NCI-H187 treated with DMSO at 0.1 percent for 48 hours (cell line): ENCODE measurements at places on chromosomes 7 and 10.

DNA sequence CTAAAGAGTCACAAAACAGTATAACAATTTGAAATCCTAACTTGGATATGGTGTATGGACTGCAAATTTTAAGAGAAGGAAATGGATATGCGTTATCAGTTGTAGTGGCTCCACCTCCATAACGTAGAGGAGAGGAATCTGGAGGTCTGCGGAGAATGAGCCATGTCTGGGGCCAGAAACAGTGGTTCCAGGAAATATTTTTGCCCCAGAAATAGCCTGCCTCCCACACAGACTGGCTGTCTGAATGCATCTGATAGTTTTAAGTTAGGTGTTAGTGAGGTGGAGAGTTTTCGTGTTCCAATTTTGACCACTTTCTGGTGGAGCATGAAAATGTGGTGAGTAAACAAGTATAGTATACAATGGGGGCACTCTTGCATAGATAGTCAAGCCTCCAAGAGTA, 1.6 kb downstream of the PHTF2 start:
- DNase-seq, result no peak

GRCh38 chr7:20085086-20085485, 132.1 kb downstream of the MACC1 start:
- DNase-seq, result no peak

DNA sequence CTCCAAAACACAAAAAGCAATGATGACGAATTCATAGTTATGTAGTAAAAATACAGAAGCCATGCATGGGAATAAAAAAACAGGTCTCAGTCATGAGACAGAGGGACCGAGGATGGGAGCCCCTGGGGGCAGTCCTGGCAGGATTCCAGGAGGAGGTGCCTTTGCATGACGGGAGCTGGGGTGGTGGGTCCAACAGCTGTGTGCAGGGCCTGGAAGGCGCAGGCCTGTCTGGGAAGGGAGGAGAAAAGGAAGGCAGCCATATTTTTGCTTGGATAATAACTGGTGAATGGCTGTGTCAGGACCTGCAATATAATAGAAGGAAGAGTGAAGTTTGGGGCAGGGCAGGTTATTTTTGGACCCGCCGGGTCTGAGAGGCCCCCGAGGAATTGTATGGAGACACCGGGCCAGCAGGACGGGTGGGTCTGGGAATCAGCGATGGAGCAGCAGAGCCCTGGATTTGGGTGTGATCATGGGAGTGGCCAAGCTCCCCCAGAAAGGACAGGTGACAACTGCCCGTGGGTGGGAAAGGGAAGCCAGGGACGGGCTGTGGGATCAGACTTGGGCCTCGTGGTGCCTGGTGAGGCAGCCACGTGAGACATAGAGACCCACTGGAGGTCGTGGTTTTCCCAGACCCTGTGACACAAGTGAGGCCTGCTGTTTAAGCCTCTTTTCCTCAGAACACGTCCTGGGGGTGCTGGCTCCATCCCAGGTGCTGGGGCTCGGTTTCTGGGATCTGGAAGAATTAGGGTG, 2.9 kb upstream of the JAKMIP3 start:
- DNase-seq, result no peak

DNA sequence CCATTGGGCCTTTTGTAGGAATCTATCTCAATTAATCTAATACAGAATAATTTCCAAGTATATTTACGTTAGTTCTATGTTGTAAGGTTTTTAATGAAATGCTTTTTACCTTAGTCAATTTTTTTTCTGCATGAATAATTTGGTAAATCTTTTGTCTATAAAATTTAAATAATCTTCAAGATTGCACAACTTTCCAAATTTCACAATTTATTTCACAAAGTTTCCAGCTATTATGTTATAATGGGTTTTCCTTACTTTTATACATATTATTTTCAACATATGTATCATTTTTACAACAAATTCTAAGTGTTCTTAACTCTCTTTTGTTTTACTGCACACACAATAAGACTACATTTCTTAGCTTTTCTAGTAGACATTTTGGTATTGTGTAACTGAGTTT, 470.7 kb downstream of the ETV1 start:
- DNase-seq, result no peak

DNA sequence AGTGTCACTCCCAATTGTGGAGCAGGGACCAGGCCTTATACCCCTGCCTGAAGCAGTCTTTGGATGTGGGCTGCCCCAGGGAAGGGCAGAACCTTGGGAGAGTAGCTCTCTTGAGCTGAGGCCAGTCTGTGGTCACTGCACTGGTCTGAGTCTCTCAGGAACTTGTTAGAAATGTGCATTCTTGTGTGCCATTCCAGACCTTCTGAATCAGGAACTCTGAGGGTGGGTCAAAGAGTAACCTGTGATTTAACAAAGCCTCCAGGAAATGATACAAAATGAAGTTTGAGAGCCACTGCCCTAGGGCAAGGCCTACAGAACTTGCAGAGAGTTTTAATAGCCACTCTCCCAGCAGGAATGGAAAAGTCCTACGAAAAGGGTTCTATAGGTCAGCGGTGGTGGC, 68.1 kb downstream of the LYZL1 start:
- no peak for DNase-seq

DNA sequence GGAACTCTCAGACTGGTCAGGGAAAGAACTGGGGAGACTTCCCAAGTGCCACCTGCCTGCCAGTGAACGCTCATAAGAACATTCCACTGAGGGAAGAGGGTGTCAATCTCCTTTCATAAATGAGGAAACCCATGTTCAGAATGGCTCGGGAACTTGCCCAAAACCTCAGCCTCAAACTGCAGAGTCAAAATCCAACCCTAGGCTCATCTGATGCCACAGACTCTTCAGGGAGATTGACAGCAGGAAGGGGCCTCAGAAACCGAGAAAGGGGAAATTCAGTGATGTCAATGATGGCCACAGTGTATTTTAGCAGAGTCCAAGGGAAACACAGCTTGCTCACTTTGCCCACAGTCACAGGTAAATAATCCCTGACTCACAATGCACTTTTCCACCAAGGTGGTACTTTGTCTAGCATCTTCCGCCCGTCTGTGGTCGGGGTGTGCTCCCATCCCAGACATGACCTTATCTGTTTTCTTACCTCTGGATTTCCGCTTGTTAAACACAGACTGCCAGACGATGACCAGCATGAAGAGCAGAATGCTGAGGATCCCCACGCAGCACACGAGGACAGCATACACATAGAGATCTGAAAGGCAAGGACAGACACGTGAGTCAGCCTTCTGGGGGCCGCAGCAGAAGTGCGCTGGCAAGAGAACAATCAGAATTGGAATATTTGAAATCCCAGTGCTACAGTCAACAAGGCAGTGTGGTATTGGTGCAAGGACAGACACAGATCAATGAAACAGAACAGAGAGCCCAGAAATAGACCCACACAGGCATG, 38.4 kb downstream of the VSTM4 start:
- DNase-seq, result no peak

- no peak for DNase-seq
These were observed 5.6 kb upstream of the AIFM2 start for GRCh38 chr10:70137927-70138883.

- no peak for DNase-seq
These were observed 17.2 kb upstream of the BMPER start for GRCh38 chr7:33888166-33888565.

DNA sequence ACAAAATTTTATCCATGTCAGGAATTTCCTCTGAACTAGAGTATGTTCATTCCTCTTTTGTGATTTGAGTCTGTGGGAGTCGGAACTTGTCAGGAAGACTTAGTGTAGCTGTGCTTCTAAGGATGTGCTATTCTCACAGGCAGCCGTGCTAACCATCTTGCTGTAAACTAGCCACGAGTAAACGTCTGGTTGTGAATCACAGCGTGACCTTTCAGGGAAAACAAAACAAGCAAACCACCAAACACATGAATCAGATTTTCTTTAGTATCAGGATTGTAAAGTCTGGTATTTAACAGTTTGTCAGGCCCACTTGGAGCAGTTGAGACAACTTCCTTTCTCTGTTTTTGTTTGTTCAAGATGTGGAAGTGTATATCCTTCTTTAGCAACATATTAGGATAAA, 32.0 kb downstream of the AUTS2 start:
- DNase-seq, result no peak

- DNase-seq, result no peak
These were observed 8.3 kb downstream of the CSTF2T start for GRCh38 chr10:51691135-51691534.

DNA sequence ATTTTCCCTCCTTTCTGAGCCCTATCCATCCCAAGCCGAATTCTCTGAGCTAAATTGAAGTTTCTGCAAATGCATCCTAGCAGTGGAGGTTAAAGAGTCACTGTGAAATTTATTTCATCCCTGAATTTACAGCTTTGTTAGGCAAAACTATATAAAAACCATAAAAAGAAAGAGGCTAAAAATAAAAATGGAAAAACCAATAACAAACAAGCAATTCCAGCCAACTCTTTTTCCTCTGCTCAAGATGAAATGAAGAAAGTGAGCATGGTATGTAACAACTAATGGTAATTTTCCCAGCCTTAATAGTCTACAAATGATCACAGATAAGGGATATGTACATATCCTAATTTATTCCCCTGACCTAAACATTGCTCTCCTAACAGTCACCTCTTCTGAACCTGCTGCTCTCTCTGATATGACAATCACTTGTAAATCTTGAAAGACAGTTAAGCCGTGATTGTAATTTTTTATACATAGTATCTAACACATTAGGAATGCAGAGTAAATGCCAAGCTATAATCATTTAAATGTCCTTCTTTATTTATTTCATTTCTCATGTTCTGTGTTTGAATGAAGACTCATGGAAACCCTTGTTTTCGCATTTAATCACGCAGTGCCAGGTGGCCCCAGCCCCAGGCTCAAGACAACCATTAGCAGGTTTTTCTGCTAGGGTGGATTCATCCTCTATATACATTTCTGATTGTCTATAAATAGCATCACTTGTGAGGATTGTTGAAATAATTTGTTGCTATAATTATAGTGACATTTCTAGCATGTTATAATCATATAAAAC, 48.6 kb upstream of the NRP1 start:
- DNase-seq, result no peak

- DNase-seq, result no peak
These were observed 1.9 kb downstream of the DNAH11 start for GRCh38 chr7:21544715-21545114.

DNA sequence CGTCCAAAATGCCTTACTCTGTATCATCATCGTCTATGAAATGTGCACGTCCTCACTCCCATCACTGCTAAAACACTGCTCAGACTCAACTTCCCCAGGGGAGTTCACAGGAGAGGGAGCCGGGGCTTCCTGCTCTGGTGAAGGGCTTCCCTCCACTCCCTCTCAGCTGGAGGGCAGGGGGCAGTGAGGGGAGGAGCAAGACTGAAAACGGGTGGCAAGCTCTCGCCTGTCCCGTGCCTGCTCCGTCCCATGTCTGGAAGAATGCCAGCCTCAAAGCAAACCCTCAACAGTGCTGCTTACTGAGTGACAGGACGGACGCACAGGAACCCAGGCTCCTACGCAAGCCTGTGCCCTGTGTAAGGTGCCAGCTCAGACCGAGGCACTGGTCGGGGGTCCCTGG, 25.1 kb downstream of the PRKAG2 start:
- DNase-seq, result no peak
